SHP77 (cell line): ENCODE measurements at places on chromosomes 12 and 14.

GRCh38 chr12:103586791-103587370, at the start of gene STAB2:
TSS of gene STAB2 (plus strand) at chr12:103587273. CDS start at chr12:103587477, 204 bp downstream.
- DNase-seq, result no peak

GRCh38 chr14:89428546-89429198, 11.6 kb upstream of the FOXN3 start:
- peak; percentile 86 for DNase-seq

- DNase-seq, result no peak
Observed at GRCh38 chr14:68363843-68364767, 428.8 kb downstream of the ZFP36L1 start.

DNA sequence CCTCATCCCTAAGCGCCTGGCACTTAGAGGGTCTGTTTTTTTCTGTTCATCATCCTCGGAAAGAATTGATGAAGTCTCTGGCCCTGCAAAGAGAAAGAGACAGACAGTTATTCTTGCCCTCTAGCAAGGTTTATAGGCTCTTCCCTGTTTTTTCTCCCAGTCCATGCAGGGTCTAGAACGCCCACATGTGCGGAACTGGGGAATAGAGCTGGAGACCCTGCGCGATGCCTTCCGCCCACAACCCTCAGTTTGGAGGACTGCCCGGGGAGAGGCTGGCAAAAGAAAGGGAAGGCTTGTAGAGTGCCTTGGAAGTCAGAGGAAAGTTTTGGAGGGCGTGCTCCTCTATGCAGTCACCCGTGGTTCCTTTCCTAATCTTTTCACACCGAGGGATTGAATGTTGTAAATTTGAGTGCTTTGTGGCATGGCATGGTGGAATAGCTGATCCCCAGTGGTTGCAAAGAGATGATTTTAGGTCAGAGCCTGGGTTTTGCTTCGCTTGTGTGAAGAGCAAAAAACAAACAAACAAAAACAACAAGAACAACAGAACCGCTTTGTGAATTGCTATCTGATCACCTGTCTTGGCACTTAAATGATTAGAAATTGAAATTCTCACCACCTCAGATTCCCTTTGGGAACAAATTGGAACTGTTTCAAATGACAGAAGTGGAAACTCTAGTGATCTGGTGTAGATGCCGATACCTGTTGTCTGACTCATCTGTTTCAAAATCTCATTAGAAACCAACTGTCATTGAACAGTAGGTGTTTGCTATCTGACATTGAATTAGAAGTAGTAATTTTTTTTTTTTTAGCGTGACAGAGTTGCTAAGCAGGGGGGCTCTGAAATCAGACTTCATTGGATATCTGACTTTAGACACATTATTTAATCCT, 947 bp downstream of the GAS2L3 start:
- DNase-seq, result no peak

DNA sequence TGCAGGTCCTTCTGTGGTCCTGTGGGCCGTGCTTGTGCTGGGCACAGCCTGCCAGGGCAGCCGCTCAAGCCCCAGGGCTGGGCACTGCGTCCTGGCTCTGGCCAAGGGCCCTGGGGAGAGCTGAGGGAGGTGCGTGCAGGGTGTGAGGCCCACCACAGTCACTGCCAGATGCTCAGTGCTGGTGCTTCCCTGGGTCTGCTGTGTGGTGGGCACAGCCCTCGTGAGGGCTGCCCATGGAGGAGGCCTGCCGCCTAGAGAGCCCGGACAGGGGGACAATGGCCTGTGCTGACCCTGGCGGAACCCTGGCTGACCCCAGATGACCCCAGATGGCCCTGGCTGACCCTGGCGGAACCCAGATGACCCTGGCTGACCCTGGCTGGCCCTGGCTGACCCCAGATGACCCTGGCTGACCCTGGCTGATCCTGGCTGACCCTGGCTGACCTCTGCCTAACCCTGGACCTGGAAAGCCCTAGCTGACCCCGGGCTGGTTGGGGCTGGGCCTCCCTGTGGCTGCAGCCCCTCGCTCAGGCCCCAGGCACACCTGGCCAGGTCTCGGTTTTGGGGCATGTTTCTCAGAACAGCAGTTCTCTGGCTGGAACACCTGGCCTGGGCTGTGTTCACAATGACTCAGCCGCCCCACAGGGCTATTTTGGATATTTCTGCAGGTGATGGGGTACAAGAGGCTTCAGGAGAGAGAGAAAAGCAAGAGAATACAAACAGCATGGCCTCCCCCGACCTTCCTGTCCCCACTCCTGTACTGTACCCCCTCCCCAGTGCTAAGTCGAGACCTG, 55.4 kb downstream of the TMEM121 start:
- no peak for DNase-seq
